ENCODE measurements at places on chromosomes 1 and 21. TPM values are rescaled to one million over a fixed set of nuclear protein-coding genes. Genes with fewer than 3 reads are reported as not detected.

GRCh38 chr1:41656825-41657500 lies 172.5 kb upstream of the EDN2 start:
- DNase-seq: no peak

DNA sequence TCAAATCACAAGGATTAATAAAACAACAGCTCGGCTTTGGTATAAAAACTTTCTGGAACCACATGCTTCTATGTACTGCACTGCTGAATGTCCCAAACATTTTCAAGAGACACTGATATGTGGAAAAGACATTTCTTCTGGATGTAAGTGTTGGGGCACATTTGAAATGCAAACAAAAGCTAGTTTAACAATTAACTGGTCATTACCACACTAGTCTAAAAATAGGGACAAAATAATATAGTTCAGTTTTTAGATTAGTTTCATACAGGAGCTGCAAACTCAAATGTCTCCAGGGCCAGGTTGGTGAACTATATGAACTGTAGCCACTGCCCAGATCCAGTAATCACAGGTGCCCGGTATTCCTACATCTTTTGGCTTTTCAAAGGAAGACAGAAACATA lies 3.2 kb downstream of the IL23R start:
- DNase-seq: no peak

GRCh38 chr21:32392299-32392879 lies 423 bp downstream of the URB1 start:
- no peak for DNase-seq

DNA sequence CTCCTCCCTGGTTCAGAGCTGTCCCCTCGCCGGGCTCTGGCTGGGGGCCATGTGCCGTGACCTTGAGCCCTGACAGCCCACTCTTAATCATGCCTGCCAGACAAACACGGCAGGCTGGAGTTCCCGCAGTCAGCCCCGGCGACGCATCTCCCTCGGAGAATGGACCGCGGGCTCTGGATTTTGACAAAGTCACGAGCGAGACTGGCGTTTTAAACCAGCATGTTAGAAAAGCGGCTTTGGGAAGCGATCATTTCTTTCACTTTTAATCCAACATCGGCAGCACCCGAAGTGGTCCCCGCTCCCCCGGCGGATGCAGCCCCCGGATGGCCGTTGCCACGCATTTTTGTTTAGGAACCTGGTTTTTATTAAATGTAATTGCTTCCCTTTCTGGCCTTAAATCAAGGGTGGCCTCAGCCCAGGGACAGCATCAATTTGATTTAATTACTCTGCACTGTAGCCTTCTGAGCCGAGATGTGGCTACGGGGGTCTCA lies 70.9 kb downstream of the PRDM16 start:
- DNase-seq: no peak

The ZNF648 gene
- total RNA-seq: 0.58 TPM

All from GM23338 (cell line).